NCI-H1092 (cell line): ENCODE measurements at places on chromosomes 5 and 9.

GRCh38 chr9:34124926-34125325, 1.6 kb downstream of the DCAF12 start:
- no peak for DNase-seq

- no peak for DNase-seq
These were observed 44.7 kb downstream of the ERAP1 start for GRCh38 chr5:96763026-96763425.

DNA sequence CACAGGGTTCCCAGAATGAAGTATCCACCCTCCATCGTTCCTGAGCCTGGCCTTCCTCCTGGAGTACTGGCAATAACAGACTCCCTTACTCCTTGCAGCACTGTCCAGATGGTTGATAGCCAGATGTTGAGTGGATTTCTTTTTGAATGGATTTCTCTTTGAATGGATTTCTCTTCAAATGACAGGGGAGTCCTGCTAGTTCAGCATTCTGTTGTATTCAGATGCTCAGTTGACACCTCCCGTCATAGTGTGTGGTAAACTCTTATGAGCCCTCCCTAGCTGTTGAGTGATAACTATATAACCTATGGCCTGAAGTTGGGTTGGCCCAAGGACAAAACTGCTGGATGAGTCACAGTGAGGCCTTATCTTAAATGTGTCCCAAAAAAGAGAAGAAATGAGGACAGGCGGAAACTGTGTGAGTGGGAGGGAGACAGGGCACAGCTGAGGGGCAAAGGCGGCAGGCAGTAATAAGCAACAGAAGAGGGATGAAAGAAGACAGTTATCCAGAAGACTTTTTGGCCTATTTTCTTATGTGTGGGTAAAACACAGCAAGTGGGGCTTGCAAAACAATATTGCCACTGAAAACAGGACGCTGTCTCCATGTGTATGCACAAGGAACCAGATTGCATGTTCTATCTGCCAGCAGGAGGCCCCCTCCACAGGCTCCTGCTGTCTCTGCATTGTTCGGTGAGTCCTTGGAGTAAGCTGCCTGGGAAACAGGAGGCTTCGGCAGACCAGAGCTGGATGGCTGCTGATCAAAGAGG, 209.5 kb upstream of the S1PR3 start:
- DNase-seq, result no peak

GRCh38 chr5:143714629-143715028, 97.3 kb upstream of the HMHB1 start:
- DNase-seq, result no peak

GRCh38 chr9:111456529-111456928, 27.7 kb downstream of the ECPAS start:
- no peak for DNase-seq

DNA sequence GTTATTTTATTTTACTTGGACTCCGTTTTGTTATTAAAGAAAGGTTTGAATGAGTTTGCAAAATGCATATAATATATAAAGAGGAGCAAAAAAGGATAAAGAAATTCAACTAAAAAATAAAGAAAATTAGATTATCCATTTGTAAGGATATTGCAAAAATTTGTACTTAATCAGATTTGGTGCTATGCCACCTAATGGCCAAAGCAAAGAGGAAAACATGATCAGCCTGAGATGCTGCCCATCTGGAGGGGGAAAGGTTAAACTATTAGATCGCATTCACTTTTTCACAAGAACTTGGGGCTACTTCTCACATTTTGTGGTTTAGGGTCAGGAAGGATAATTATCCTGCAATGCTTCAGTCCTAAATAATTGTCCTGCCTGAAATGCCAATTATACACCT, 350.6 kb downstream of the MLLT3 start:
- no peak for DNase-seq

DNA sequence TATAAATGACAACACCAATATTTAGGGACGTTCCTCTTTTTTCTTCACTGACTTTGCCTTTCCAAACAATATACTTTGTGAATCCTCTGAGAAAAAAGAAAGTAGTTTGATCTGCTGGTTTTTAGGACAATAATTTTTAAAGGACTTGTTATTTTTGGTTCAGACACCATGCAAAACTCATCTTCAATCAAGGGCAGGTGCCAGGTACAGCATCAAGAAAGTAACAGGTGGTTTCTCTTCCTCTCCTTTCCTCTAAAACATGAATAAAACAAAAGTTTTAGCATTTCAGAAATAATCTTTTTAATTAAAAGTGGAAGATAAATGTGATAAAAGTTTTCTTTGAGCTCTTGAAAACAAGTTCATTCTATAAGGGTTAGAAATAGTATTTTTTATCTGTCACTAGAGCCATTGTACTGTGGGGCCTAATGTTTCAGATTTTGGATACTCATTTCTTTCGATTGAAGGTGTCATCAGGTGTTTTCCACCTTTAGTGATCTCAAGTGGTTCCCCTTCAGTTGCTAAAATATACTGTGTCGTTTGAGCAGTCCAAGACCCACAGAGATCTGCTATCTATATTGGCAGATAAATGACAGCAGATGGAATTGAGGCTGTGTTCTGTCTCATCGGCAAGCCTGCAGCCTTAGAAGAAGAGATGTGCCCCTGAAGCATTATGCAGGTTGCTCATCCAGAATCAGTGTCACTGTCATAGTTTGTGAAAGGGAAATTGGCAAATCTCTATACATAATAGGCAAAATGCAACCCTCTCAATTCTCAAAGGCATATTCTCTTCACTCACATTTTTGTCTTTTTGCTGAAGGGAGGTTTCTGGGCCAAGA, 499.7 kb downstream of the PDE4D start:
- DNase-seq, result no peak

DNA sequence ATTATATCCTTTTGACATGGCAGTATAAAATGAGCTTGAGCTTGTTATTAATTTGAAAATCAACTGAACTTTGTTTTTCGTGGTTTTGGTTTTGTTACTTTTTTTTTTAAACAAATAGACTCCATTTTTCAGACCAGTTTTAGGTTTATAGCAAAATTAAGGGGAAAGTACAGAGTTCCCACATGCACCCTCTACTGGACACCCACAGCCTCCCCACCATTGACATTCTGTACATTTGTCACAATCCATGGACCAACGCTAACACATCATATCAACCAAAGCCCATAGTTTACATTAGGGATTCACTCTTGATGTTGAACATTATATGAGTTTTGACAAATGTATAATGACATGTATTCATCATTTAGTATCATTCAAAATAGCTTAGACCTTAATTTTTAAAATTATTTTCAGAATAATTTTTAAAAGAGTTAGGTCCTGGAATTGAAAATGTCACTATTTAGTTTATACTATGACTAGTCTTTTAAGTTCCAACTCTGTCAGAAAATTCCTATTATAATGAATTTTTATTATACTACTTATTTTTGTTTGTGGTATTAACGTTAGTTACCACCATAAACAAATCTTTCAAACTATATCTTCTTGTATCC, 35.3 kb upstream of the JMY start:
- no peak for DNase-seq

- DNase-seq, result no peak
These were observed 77.1 kb upstream of the ADAMTS2 start for GRCh38 chr5:179422213-179422855.

- DNase-seq, result no peak
These were observed 224.5 kb upstream of the RFX3 start for GRCh38 chr9:3750321-3750720.

GRCh38 chr9:133991214-133991921, 756 bp downstream of the VAV2 start:
- DNase-seq, result no peak

DNA sequence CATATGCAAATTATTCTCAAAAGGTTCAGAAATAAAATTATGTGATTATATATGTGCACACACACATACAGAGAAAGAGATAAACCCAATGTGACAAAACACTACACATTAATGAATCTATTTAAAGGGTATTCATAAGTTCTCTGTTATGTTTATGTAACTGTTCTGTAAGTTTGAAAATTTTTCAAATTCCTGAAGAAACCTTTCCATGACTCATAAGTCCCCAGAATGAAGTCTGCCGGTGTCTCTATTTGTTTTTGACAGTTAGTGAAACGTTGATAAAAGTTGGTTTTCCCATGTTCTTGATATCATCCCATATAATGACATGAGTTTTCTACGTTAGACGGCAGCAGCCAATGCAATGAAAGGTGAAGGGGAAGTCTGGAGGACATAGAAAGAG, 199.5 kb upstream of the PUM3 start:
- DNase-seq, result no peak

- no peak for DNase-seq
These were observed 1642.7 kb upstream of the WWC1 start for GRCh38 chr5:166648736-166649135.

- DNase-seq, result no peak
These were observed 22.8 kb upstream of the MARCHF6 start for GRCh38 chr5:10330511-10331230.

- no peak for DNase-seq
These were observed 632 bp downstream of the COQ4 start for GRCh38 chr9:128323212-128323730.

DNA sequence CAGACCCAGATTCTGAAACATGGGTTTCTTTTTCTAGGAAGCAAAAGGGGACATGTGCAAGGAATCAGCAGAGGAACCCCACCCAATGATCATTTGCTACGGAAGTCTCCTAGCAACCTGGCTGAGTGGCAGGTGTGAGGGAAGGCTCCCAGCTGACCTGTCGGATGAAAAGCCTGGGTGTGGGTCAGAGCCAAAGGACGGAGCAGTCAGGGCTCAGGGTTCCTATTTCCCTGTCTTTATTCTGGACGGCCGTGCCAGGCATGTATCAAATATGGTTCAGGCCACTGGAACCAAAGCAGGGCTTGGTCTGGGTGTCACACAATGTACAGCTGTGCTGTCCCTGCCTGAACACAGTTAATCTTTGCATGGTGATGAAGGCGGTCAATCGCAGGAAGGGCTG, 20.1 kb downstream of the STK10 start:
- DNase-seq, result no peak

GRCh38 chr5:135027697-135028615, 6.1 kb downstream of the PITX1 start:
- DNase-seq, result no peak

DNA sequence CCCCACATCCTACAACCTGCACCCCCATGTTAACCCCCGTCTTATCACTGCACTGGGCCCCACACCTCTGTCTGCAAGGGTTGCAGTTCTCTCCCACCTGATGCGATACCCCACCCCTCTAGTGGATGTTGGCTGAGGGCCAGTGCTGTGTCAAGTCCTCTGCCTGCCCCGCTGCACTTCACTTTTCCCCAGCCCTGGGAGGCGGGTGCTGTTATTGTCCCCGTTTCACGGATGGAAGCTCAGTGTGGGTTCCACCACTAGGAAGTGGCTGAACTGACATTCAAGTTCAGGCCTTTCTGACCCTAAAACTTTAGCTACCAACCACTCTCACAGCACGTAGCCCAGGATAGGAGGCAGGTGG, 3.5 kb downstream of the SNCB start:
- no peak for DNase-seq

- DNase-seq, result no peak
These were observed 167.5 kb downstream of the HACD4 start for GRCh38 chr9:20863945-20864344.

DNA sequence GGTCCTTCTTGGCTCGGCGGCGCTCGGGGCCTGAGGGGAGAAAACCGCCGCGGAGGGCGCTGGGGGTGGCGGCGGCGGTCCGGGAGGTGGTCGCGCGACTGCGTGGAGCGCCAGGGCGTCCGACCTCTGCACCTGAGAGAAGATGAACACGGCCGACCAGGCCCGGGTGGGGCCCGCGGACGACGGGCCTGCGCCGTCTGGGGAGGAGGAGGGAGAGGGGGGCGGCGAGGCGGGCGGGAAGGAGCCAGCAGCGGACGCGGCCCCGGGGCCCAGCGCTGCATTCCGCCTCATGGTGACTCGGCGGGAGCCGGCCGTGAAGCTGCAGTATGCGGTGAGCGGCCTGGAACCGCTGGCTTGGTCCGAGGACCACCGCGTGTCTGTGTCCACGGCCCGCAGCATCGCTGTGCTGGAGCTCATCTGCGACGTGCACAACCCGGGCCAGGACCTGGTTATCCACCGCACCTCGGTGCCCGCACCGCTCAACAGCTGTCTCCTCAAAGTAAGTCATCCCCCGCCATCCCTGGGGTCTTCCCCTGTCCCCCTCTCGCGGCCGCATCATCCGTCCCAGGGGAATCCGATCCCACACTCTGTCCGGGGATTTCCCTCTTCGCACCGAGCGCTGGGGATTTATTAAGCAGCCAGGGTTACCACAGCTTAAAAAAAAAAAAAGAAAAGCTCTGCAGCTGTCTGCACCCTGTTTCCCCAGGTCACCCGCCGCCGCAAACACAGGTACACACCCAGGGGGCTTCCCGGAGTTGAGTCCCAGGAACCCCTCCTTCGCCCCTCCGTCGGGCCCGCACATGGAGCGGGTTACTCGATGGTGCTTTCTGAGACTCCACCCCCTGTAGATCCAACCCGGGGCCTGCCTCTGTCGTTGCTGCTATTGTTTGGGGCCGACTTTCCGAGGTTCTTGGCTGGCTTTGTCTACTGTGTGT, at the start of gene GTF3C4:
TSS of gene GTF3C4 (plus strand) at position 8 of the 935 bp plus-strand sequence. CDS start at position 143, 135 bp downstream.
- peak; percentile 9 for DNase-seq

- no peak for DNase-seq
These were observed 33.7 kb downstream of the NIM1K start for GRCh38 chr5:43225649-43226245.

DNA sequence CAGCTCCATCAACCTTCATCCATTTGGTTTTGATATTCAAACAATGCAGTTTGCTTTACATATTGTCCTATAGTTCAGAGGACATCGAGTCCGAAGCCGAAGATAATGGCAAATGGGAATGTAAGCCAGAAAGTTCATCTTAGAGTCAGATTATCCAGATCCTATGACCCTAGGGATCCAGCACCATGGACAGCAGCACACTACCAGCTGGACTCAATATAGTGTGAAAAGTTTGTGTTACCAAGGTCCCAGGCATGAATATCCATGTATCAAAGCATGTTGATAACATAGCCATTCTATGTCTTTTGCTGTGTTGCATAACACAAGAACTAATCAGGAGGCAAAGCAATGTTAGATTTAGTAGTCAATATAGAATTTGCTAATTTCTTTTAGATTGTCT, 46.3 kb downstream of the FSTL4 start:
- no peak for DNase-seq

DNA sequence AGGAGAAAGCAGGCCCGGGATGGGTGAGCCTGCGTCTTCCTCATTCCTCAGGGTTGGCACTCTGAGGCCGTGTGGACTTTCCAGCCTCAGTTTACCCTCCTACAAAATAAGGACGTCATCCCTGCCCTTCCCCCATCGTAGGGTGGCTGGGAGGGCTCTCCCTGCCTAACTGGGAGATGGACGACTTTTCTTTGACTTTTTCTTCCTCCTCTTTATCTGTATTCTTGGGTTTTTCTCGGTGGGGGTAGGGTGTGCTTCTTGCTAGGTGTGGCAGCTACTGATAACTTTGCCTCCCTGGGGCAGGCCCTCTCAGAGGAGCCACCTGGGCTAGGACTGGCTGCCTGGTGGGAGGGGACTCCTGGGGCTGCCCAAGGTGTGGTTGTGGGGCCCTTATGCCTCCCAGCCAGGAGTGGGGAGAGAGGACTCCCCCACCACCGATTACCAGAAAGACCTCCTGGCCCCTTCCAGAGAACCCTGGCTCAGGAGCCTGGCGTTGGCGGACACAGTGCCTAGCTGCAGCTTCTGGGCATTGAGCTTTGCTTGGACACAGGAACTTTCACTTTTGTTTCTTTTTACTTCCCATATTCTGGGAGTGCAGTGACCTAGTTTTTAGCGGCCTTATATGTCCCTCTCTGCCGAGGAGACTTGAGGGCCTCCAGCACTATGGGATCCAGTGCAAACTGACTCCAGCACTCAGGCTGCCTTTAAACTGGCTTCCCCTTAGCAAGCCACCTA, 6.1 kb downstream of the GLIPR2 start:
- no peak for DNase-seq

- DNase-seq, result no peak
These were observed 137.8 kb downstream of the PAX5 start for GRCh38 chr9:36896296-36896695.
